ENCODE measurements at places on chromosomes 4 and X. TPM values are rescaled to one million over a fixed set of nuclear protein-coding genes. Genes with fewer than 3 reads are reported as not detected.

DNA sequence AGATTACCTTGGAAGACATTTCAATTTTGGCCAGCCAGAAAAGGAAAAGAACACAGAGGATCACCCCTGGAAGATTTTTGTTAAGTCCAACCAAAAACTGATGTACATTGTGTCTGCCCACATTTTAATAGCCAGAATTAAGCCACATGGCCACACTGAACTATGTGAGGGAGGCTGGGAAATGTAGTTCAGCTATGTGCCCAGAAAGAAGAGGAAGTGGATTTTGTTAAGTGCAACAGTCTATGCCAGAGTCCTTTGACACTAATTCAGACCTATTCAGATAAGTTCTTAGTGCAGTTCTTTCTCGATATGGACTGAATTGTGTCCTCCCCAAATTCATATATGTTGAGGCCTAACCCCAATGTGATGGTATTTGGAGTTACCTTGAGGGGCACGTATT is 18.4 kb downstream of the PRPS1 start:
- DNase-seq = no peak

DNA sequence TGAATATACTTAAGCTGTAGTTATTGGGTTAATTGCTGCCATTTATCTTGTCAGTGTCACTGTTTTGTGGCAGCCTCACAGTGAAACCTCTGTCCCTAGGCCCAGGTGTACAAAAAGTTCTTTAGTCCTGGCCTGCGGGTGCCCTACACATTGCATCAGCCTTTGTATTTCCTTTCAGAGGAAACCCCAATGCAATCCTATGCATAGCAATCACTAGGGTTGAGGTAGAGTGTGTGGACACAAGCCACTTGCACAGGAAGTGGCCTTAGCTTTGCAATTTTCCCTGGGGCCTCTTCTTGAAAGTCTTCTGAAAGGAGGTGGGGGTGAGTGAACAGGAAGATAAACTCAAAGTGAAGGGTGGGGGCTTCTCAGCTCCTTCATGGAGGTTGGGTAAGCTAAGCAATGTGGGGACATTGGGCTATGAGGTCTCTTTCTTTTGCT is 27.8 kb downstream of the VSIG4 start:
- no peak for DNase-seq

GRCh38 chr4:185246453-185246852 is 37.1 kb downstream of the SNX25 start:
- no peak for DNase-seq

The PTCHD1 gene
- total RNA-seq = not detected

The ATP1B4 gene
- not detected for total RNA-seq

GRCh38 chrX:65607070-65607742 is 60.2 kb upstream of the MSN start:
- peak; percentile 41 for DNase-seq

DNA sequence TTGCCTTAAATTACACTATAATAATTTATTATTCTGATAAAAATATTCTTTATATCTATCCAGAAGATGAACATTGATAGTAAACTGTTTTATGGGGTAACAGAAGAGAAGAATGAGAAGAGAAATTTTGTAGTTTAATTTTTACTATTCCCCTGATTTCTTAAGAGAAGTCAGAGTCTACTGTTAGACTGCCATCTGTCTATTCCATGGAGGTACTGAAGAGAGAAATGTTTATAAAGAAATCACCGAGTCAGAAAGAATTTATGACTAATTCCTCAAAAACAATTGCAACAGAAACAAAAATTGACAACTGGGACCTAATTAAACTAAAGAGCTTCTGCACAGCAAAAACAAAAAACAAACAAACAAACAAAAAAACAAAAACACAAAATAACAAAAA is 149.9 kb downstream of the FGF16 start:
- DNase-seq = peak; percentile 51

GRCh38 chr4:56288663-56289062 is 98.6 kb downstream of the AASDH start:
- DNase-seq = no peak

GRCh38 chr4:107655289-107655688 is 64.7 kb downstream of the PAPSS1 start:
- DNase-seq = no peak

Data from LHCN-M2 (cell line).